ENCODE measurements at places on chromosomes 13 and 19.
A peak's percentile ranks its signal among the peaks of the same experiment; 100 is the strongest.

DNA sequence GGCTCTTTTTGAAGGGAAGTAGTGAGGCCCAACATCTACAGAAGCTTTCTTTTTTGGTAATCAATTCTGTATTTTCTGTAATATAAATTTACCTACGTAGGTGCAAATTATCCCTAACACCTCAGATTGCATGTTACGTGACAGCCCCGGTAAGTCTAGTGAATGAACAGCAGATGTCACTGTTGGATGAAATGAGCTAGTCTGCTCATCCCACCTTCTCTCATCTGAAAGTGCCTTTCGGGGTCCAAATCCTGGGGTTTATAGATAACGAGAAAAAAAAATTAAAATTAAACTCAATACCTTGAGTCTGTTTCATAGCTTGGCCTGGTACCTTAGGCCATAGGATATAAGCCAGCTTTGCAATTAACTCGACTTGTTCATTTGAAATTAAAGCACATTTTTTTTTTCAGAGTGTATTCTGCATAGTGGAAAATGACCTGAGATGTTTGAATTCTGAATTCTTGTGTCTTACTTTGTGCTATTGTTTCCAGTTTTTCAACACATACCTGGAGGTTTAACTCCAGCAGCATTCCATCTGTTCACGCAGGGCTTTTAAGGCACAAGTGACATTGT is 548.2 kb downstream of the GPC5 start:
- DNase-seq = no peak

GRCh38 chr13:98157609-98158008 is 14.7 kb downstream of the FARP1 start:
- no peak for DNase-seq

- DNase-seq = no peak
Observed at GRCh38 chr13:23656637-23657371, 86.6 kb downstream of the TNFRSF19 start.

GRCh38 chr19:19531951-19532805 is 3.5 kb downstream of the YJEFN3 start:
- DNase-seq = peak; percentile 84

GRCh38 chr19:37551129-37551993 is 43.2 kb downstream of the ZNF571 start:
- DNase-seq = no peak

- no peak for DNase-seq
Observed at GRCh38 chr13:26688286-26688685, 72.3 kb downstream of the GPR12 start.

DNA sequence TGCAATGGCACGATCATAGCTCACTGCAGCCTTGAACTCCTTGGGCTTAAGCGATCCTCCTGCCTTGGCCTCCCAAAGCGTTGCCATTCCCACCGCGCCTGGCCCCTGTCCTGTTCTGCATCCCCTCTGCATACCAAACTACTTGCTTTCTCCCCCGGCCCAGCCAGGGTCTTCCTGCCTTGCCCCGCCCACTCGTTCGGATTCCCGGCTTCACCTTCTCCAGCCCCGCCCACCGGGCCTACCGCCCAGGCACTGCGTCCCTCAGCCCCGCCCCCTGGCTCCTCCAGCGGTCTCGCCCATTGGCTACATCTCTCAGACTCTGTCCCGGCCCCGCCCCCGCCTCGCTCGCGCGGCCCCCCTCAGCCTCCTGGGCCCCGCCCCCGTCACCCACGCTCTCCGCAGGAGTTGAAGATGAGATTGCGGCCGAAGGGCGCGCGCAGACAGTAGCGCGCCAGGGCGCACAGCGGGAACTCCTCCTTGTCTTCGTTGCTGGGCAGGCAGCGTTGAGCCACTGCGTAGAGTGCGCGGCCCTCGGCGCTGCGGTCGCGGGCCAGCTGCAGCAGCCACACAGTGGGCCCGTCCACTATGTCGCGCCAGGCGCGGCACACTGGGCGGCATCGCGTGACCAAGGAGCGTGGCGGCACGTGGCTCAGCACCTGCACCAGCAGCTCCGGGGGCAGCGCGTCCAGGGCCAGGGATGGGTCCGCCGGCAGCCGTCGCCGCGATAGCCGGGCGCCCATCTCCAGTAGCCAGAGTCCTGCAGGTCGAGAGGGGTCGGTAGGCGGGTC is 19.0 kb downstream of the MRPS12 start:
- DNase-seq = peak; percentile 99
